ENCODE measurements at places on chromosomes 12 and 14. TPM values are rescaled to one million over a fixed set of nuclear protein-coding genes. Genes with fewer than 3 reads are reported as not detected.
A peak's percentile ranks its signal among the peaks of the same experiment; 100 is the strongest.

Gene ST8SIA1
- 1.0 TPM for total RNA-seq

Gene IAPP
- total RNA-seq: 0.08 TPM

Gene RIC8B
- 5.6 TPM for total RNA-seq

Gene C1QL4
- not detected for total RNA-seq

Gene BDKRB2
- 0.25 TPM for total RNA-seq

GRCh38 chr12:108449478-108449877 is 65.6 kb upstream of the FICD start:
- no peaks in the 10 kb centered on the region for H3K4me1 ChIP-seq
- H3K4me3 ChIP-seq: no peak overlapping the region
- H3K36me3 ChIP-seq: no peaks in the 10 kb centered on the region
- no peak for DNase-seq
- H3K27ac ChIP-seq: no peak overlapping the region
- H3K27me3 ChIP-seq: no peaks in the 10 kb centered on the region

DNA sequence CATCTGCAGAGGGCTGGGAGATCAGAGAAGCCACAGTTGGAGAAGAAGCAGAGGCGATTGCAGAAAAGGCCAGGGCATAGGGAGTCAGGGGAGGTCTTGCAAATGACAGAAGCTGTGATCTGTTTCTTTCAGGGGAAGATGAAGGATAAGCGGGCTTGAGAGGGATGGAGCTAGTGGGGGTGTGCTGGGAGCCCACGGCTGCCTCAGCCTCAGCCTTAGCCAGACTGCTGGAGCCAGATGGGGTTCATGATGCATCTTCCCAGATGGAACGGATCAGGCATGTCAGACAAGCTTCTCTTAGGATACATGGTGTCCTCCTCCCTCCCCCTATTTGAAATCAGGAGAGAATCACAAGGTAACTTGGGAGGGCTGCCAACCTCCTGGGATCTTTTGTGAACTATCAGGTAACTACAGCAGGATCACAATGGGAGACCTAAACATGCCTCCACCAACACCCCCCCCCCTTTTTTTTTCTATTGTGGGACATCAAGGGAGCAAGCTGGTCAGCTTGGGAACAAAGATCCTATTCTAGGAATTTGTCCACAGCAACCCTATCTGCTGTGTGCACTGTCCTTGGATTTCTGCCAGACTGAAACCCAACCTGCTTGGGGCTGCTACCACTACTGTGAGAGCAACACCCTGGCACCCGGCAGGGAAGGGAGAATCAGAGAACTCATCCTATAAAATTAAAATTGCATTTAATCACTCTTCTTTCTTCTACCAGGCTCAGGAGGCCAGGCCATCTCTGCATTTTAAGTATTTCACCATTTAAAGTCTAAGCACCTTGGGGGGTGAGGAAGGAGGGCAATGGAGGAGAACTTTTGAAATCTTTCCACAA is 10.7 kb upstream of the ATP2A2 start:
- H3K27ac ChIP-seq: peak overlapping the region; percentile 6
- H3K27me3 ChIP-seq: no peaks in the 10 kb centered on the region
- no peak overlapping the region for H3K4me3 ChIP-seq
- peaks cover 9% of the 10 kb centered on the region for H3K4me1 ChIP-seq
- H3K36me3 ChIP-seq: no peaks in the 10 kb centered on the region

DNA sequence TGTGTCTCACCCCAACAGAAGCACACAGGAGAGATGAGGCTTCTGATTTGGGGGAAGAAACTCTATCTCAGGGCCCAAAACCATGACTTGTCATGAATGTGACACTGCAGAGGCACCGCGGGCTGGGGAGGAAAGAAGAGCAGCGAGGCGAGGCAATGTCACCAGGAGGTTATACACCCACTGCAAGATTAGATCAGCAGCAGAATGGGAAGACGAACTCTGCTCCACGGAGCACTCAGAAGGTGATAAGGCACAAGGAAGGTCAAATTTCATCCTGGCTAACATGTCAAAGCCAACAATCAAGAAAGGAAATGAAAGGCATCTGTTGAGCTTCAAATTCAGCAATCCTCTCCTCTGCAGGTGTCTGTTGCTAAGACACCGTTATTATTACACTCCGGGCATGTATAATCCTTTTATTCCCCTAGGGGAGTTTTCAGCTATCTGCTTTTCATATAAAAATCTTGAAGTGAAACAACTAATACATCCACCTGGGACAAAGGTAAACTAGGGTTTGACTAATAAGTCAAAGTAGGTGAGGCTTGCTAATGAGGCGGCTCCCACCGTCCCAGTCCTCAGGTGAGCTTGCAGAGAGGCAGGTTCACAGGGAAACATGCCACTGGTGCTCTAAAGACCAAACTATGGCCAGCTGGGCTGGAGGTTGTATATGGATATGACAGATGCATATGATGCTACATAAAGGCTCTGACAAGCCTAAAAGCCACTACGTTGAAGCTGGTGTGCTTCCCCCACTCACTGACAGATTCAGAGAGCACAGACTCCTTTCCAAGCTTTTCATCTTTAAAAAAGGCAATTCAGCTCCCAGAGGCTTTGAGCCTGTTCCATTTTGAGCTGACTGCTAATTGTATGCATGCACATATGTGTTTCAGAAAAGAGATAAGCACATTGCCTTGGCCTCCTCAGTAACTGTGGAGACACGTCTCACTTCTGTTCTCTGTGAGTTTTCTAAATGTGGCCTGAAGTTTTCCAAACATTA is 221.2 kb downstream of the NELL2 start:
- no peaks in the 10 kb centered on the region for H3K36me3 ChIP-seq
- DNase-seq: no peak
- no peaks in the 10 kb centered on the region for H3K4me1 ChIP-seq
- no peak overlapping the region for H3K4me3 ChIP-seq
- no peaks in the 10 kb centered on the region for H3K27me3 ChIP-seq

DNA sequence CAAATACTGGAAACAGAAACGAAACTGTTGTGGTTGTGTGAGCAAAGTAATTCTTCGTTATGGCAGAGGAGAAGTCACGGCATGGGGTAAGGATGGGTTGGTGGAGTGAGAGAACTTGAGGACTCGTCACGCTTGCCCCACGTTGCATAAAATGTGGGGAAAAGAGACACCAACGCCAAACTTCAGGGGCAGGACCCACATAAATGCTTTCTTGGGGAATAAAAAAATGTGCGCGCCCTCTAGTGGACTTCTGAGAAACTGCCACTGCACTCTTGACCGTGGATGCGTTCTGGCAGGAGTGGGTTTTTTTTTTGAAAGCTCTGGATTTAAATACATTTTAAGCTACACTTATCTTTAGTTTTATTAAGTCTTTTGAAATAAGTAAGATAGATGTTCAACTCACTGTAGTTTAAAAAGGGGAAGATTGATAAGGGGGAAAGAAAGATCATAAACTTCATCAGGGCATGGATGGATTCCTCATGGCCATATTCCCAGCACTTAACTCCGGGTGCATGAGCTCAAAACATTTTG is 4.1 kb upstream of the IGF1 start:
- peaks cover 21% of the 10 kb centered on the region for H3K4me1 ChIP-seq
- H3K27me3 ChIP-seq: no peaks in the 10 kb centered on the region
- peak overlapping the region; percentile 51 for H3K4me3 ChIP-seq
- H3K36me3 ChIP-seq: no peaks in the 10 kb centered on the region
- DNase-seq: peak; percentile 47

- H3K4me1 ChIP-seq: peaks cover 55% of the 10 kb centered on the region
- peak overlapping the region; percentile 97 for H3K27ac ChIP-seq
- DNase-seq: no peak
- H3K27me3 ChIP-seq: no peaks in the 10 kb centered on the region
- no peaks in the 10 kb centered on the region for H3K36me3 ChIP-seq
These were observed 2.5 kb downstream of the TMEM253 start for GRCh38 chr14:21103411-21103709.

DNA sequence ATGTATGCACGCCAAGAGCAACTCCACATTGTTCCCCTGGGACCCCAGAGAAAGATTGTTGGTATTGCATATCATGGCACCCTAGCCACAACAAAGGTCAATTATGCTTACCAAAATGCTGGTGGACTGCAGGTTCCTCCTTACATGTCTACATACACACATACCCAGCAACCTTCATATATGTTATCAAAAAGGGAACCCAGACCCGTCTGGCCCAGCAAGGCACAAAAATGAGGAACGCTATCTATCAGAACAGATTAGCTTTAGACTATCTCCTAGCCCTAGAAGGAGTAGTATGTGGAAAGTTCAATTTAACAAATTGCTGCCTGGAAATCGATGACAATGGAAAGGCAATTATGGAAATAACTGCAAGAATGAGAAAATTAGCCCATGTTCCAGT is 61.5 kb downstream of the DHRS2 start:
- H3K4me3 ChIP-seq: no peak overlapping the region
- H3K36me3 ChIP-seq: no peaks in the 10 kb centered on the region
- no peaks in the 10 kb centered on the region for H3K27me3 ChIP-seq

DNA sequence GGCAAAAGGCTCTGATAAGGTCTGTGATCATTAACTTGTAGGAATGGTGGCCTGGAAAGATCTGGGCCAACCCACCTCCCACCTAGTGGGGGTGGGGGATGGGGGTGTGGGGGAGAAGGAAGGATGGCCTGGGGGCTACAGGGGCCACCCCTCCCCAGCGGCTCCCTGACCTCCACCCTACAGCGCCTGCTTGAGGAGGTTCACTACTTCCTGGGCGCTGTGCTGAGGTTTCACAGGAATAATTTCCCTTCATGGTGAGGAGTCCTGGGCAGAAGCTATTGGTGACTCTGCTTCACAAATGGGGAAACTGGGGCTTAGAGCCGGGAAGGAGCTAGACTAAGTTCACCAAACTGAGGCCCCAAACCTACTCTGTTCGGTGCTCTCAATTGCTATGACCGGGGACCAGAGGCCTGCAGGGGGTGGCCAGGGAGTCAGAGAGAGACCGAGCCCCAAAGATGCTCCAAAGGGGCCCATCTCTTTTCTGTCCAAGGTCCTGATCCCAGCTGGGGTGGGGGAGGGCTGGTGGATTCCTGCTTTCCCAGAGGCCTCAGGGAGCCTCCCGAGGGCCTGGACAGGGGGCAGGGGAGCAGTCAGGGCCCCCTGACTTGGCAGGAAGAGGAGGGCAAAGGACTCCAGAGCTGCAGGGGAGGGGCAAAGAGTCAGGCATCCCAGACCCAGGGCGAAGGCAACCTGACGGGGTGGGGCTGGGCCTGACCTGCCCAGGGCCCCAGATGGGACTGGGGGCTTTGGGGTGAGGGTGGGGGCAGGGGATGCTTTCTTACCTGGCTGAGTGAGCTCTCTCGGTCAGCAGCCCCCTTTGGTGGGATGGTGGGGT is 1.7 kb downstream of the HNF1A start:
- H3K4me3 ChIP-seq: peak overlapping the region; percentile 82
- no peak for DNase-seq
- no peaks in the 10 kb centered on the region for H3K27me3 ChIP-seq
- peaks cover 50% of the 10 kb centered on the region for H3K4me1 ChIP-seq
- H3K36me3 ChIP-seq: no peaks in the 10 kb centered on the region
- peak overlapping the region; percentile 90 for H3K27ac ChIP-seq

- no peaks in the 10 kb centered on the region for H3K27me3 ChIP-seq
- H3K4me1 ChIP-seq: no peaks in the 10 kb centered on the region
- no peak overlapping the region for H3K4me3 ChIP-seq
- H3K36me3 ChIP-seq: no peaks in the 10 kb centered on the region
- H3K27ac ChIP-seq: no peak overlapping the region
These were observed 163.5 kb upstream of the ALG10B start for GRCh38 chr12:38152816-38153736.

DNA sequence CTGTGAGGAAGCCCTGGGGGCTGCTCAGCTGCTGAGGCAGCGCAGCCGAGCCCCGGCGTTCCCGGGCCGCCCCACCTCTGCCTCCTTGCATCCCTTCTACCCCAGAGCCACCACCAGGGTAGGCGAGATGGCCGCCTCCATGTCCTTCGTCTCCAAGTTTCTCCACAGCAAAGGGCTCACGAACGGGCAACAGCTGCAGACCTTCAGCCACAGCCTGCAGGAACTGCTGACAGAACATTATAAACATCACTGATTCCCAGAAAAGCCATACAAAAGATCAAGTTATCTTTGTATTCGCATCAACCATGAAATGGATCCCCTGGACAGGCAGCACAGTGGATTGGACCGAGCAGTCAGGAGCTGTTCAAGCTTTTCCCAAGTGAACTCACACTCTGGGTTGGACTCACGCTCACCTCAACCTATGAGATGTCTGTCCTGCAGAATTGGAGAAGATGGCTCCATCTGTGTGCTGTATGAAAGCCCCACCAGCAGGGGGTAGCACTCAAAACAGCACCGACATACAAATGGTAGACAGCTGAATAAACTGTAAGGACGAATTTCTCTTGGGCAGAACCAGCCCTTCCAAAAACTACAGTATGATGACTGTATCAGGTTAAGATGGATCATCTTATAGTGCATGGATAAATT is 19.4 kb upstream of the A2M start:
- no peak for DNase-seq
- peak overlapping the region; percentile 33 for H3K27ac ChIP-seq
- H3K36me3 ChIP-seq: no peaks in the 10 kb centered on the region
- H3K4me1 ChIP-seq: peaks cover 26% of the 10 kb centered on the region

- no peak for DNase-seq
- H3K36me3 ChIP-seq: no peaks in the 10 kb centered on the region
- no peak overlapping the region for H3K4me3 ChIP-seq
- no peak overlapping the region for H3K27ac ChIP-seq
These were observed 35.9 kb downstream of the SLC4A8 start for GRCh38 chr12:51460519-51460918.

DNA sequence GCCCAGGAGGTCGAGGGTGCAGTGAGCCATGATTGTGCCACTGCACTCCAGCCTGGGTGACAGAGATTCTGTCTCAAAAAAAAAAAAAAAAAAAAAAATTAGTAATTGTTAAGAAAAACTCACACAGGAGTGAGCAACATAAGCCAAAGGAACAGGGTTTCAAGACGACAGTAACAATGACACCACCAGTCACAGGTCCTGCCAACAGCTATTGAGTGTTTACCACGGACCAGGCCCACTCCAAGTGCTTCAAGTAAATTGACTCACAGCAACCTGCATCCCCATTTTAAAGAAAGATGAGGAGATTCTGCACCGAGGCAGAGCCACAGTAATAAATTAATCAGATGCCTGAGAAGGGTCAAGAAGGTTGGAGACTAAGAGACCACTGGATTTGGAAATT is 194.5 kb downstream of the DPF3 start:
- no peak overlapping the region for H3K27ac ChIP-seq
- H3K4me3 ChIP-seq: no peak overlapping the region
- H3K36me3 ChIP-seq: no peaks in the 10 kb centered on the region
- H3K27me3 ChIP-seq: no peaks in the 10 kb centered on the region
- no peak for DNase-seq

DNA sequence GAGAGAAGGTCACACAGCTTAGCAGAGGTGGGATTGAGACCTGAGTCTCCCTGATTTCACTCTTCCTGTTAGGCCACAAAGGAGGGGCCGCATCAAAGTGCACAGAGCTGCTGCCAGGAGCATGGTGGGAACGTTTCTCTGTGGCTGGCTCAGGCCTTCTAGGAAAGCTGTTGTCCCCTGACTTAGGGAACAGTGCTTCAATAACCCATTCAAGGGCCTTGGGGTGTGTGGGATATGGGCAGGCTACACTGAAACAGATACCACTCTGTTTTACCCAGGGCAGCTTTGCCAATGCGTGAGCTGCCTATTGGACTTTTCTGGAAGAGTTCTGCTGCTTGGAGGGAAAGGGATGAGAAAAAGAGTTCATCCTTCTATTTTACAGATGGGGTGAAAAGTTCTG is 110.0 kb downstream of the ADCK1 start:
- no peak overlapping the region for H3K4me3 ChIP-seq
- no peaks in the 10 kb centered on the region for H3K4me1 ChIP-seq
- no peak for DNase-seq
- no peak overlapping the region for H3K27ac ChIP-seq
- no peaks in the 10 kb centered on the region for H3K36me3 ChIP-seq
- H3K27me3 ChIP-seq: no peaks in the 10 kb centered on the region

GRCh38 chr12:1656902-1657301 is 27.9 kb downstream of the WNT5B start:
- H3K4me1 ChIP-seq: peaks cover 9% of the 10 kb centered on the region
- no peaks in the 10 kb centered on the region for H3K36me3 ChIP-seq
- H3K27me3 ChIP-seq: no peaks in the 10 kb centered on the region

Measured in liver (tissue), 10 donors.